Naive thymus-derived CD4-positive, alpha-beta T cell (primary cell): ENCODE measurements at places on chromosomes 3 and 15.

DNA sequence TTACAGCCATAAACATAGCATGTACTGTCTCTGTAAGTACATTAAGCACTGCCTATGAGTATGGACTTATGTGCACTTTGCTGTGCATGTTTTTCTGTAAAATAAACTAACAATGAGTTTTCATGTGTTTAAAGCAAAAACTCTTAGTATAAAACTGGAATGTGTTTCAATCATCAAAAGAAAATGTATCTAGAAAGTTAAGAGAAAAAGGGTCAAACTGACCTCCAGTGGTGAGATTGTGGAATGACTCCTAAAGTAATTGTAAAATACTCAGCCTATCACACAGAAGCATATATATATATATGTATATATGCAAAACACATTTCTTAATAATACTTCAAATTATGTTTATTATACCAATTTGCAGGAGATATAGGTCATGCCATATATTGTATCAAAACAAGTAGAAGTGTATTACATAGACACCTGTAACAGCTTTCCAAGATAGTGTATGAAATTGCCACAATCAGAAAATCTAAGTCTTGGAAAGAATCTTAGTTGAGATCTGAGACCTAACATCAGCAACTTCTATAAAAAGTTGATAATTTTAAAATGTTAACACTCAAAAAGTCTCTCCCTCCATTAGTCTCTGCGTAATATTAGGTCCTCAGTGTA lies 199.6 kb downstream of the FMN1 start:
- no peak for DNase-seq

GRCh38 chr3:37183375-37183831 lies 9.0 kb upstream of the LRRFIP2 start:
- no peak for DNase-seq

- DNase-seq = no peak
Observed at GRCh38 chr3:22536541-22536940, 666.6 kb upstream of the UBE2E2 start.

- no peak for DNase-seq
Observed at GRCh38 chr3:149258298-149258697, 36.7 kb upstream of the CP start.

DNA sequence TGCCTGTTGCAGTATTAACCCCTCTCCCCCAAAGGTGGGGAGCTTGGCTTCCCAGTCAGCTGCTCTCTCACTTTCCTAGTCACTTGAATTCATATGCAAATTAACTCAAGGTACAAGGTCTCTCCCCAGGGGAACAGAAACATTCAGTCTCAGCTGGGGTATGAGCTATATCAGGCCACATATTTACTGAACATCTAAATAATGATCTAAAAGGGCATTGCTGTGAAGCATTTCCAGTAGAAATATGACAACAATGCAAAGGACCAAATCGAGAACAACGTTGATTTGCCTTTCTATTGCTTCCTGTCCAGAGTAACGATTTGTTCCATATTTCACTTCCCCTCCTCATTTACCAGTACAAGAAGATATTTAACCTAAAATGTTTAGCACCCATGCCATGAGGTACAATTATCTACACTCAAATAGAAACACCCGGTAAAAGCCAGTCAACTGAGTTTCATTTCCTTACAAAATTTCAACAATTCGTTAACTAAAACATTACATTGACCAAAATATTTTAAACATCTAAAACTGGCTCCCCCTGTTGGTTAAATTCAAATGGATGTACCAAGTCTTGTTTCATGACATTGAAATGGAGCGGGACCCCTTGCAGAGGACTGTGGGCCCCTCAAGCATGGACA lies 36.5 kb upstream of the KLHL6 start:
- DNase-seq = peak; percentile 24

DNA sequence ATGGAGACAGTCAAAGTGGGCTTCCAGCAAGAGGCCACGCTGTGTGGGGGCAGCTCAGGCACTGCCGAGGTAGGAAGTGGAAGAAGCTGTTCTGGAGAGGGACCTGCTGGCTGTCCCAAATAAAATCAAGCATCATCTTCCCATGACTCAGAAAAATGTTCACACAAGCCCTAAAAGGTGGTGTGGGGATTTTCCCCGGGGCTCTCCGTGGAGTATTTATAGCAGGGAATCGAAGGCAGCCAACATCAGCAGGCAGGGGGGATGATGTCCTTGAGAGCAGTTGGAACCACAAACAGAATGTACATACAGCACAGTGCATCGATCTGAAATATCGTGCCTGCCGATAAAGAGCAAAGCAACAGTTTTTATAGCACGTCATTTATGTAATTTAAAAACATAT lies 27.6 kb downstream of the PRR23E start:
- DNase-seq = no peak
